NCI-H774 (cell line): ENCODE measurements at places on chromosomes 6 and 20.

DNA sequence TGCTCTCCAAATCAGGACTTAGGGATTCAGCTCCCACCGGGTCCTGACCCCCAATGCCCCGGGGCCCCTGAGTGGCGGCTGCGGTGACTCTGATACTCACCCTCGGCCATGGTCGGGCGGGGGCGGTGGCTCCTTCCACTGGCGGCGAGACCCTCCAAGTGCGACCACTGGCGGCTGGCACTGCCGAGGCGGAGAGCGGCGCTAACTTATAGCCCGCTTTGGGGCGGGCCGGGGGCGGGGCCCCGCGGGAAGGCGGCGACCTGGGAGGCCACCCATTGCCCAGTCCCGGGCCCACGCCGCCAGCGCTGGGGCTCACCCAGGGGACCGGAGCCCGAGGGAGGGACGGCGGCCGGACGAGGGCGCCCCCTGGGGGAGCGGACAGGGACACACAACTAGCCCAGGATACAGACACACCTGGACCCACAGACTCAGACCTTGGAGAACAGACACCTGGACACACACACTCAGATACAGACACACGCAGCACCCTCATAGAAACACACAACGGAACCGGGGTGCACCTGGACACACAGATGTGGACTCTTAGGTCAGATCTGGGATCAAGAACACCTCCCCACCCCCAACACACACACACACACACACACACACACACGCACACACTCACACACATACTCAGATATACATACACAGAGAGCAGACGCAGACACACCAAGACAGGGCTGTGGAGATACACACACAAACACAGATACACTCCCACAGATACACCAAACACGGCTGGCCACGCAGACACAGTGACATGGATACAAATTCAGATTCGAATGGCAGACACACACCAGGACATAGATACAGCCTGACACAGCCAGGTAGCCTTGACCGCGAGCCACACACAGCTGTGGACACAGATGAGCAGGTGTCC, at the start of gene TGM2:
TSS of gene TGM2 (minus strand) at position 182 of the 877 bp plus-strand sequence. CDS start at position 110, 72 bp downstream.
- DNase-seq: peak; percentile 56

DNA sequence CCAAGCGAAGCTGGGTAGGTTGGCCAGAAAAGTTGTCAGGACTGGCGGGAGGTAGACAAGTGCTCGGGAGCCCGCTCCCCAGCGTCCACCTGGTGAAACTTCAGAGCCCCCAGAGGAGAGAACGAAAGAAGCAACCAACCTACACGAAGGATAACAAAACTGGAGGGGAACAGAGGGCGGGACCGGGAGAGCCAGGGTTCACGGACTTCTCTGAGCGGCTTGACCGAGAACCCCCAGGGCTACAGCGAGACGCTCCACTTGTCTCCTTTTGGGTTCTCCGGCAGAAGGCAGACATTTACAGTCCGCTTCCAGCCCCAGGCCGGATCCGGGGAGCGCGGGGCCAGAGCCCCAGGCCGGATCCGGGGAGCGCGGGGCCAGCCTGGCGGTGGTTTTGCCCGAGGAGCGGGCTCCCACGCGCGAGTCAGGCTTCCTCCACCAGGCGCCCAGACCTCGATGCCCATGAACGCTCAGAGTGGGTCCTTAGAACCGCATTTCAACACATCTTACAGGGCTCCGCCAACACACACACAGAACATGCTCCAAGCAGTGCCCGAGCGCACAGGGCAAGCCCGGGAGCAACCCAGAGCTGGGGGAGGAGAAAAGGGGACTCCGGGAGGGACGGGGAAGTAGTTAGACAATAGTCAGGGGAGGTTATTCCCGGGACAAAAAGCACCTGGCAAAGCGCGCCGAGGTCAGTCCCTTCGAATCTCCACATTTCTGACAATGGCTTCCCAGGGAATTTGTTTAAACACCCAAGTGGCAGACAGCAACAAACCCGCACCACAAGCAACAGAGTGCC, 1.1 kb downstream of the PTPRK start:
- DNase-seq: peak; percentile 52

GRCh38 chr6:72272958-72273357, 348.9 kb upstream of the KCNQ5 start:
- DNase-seq: no peak

- no peak for DNase-seq
Observed at GRCh38 chr6:120981835-120982234, 352.4 kb downstream of the TBC1D32 start.

- DNase-seq: no peak
Observed at GRCh38 chr6:4743062-4743461, 33.1 kb upstream of the CDYL start.

DNA sequence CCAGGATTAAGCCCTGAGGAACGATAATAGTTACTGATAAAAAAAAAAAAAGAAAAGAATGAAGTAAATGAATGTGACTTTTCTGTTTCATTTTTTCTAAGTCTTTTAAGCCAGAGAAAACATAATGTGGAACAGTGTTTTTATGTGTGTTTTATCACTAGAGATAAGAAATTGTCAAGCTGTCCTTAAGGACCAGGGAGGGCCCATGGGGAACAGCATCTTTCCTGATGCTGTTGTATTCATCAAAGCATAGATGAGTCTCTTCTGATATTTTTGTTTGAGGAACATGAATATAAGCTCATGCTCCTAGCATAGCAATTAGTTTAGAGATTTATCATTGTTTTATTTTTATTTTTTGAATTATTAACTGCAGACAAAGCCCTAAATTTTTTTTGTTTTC, 150.2 kb downstream of the LAMA2 start:
- DNase-seq: no peak

DNA sequence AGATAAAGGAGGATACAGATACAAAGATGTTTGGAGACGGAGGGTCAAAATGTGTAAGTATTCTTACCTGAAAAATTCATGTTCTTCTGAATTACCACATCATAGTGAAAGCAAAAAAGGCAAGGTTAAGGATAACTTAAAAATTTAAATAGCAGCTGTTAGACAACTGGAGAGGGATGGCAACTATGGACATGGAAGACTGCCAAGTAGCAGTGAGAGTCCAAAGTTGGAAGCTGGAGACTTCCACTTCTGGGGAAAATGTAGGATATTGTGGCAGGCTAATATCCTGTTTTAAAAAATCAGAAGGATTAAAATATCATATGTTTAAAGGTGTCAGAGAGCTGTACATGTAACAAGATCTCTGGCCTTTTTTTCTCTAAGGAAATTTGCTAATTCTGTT, 29.8 kb downstream of the SYCP2 start:
- no peak for DNase-seq

DNA sequence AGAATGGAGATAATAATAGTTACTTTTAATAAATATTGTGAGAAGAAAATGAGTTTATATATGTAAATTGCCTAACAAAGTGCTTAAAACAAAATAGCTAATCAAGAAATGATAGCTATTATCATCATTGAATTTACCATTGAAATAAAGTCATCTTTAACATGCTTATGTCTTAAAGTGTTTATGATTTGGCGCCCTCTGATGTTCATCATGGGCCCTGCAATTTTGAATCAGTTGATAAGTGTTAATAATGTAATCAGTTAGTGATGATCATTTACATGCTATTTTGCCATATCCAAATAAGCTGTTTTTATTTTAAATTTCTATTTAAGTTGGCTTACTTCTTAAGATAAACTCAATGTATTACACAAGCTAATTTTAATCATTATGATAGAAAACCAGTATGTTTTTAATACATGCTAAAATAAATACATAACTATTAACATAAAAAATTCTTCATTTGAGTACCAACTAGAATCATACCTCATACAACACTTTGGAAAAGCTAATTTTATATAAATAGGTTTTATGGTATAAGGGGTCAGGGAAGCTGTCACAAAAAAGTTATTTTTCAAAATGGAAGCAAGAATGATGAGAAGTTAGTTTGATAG, 39.2 kb upstream of the TPD52L1 start:
- DNase-seq: peak; percentile 52

GRCh38 chr6:11271228-11272020, 39.0 kb upstream of the NEDD9 start:
- no peak for DNase-seq

- DNase-seq: no peak
Observed at GRCh38 chr6:90199900-90200299, 96.7 kb downstream of the BACH2 start.

DNA sequence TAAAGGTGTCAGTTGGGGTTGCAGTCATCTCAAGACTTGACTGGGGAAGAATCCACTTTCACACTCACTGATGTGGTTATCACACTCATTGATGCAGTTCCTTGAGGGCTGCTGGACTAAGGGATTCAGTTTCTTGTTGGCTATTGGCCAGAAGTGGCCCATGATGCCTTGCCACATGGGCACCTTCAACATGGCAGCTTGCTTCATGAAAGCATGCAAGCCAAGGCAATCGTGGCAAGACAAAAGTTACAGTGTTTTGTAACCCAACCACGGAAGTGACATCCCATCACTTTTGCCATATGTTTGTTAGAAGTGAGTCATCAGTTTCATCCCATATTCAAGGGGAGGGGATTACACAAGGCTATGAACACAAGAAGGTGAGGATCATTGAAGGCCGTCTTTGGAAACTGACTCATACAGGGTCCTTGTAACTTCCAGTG, 3.8 kb upstream of the RANBP9 start:
- DNase-seq: no peak

DNA sequence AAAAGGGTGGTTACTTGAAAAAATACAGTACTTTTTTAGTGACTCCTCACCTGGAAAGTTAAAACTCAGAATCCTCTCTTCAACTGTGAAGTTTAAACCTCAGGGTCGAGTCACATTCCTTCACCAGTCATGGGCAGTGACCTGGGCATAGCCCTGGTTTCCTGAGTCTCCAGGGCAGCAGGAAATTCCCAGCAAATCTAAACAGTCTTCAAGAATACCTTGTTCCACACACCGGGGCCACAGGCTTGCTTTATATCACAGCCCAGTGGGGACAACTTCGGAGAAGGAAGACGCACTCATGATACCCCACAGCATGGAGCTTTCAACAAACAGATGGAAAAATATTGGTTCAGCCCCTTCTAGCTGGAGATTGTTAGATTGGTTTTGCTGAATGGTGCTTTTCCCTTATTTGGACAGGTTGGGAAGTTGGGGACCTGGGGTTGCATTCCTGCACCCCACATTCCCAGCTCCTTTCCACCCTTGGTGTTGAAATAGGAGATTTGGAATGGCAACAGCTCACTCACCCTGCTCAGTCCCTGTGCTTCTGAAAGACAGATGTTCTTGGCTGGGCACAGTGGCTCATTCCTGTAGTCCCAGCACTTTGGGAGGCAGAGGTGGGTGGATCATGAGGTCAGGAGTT, 113.0 kb upstream of the TMEM170B start:
- no peak for DNase-seq

GRCh38 chr6:85041376-85041775, 277.0 kb upstream of the TBX18 start:
- no peak for DNase-seq
